ENCODE measurements at places on chromosomes 5 and 9.

DNA sequence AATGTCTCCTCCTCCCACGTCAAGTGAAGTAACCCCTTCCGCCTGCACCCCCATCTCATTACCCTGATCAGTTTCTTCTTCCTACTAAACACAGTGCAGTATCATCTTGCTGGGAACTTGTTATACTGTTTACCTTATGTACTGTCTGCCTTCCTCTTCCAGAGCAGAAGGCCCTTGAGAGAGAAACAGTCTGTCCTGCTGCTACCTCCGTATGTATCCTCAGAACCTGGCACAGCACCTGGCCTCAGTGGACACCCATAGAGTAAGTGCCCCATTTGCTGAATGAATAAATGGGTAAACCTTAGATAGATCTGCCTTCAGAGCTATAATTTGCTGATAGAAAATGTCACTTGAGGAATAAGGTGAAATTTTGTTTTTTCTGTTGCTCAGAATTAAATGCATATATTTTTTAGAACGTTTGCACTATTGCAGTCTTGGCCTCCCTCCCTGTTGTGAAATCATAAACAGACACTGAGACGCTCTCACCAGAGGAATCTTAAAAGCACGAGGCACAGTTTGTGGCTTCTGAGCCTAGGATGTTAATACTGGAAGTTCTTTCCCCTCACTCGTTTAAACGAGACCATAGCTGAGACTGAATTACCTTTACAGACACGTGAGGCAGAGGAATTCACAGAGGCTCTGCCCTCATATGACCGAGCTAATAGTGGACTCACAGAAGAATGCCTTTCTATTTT is 223.1 kb upstream of the DAP start:
- DNase-seq, result no peak

DNA sequence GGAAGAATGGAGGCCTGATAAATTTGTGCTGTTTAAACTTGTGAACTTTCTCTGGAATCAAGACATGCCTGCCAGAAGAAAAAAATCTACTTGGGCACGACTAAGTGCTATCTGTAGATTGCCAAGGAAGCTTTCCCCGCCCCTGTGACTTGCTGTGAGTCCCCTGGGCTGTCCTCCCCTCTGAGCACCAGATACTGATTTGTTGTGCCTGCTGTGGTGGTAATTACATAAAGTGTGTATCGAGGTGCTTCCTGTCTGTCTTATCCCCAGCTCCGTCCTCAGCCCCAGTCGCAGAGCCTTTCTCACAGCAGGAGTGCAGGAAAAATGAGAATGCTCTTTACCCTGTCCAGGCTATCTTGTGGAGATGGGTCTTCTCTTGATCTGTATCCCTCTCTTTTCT is 53.9 kb downstream of the TRIO start:
- no peak for DNase-seq

GRCh38 chr9:14346811-14347405 is 33.0 kb upstream of the NFIB start:
- DNase-seq, result no peak

DNA sequence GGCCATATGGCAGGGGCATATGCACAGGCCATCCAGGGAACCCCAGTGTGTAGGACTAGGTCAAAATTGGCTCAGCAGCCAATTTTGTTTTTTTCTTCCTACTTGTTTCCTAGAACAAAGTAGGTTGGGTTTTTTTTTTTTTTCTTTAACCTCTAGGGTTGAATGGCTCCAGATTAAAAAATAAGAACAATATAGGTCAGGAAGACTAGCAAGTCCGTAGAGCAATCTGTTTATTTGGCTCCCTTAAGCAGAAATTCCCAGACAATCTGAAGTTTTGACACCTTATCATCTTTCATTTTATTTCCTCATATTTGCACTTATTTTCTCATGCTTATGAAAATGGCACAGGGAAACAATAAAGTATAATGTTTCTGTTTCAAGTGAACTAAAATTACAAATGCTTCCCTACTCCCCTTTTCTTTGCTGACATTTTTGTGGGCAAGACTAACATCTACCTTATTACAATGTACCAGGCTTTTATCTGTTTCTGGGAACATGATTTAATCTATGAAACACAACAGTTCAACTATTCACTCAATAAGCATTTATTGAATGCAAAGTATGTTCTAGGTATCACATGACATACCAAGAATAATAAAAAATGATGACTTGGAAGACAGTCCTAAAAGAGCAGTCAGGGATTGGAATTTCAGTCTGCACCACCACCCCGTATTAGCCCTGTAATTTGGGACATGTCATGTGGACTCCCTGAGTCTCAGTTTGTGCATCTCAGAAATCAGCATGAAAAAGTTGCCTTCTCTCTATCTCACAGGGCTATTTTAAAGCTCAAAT is 30.5 kb downstream of the TLR4 start:
- no peak for DNase-seq

DNA sequence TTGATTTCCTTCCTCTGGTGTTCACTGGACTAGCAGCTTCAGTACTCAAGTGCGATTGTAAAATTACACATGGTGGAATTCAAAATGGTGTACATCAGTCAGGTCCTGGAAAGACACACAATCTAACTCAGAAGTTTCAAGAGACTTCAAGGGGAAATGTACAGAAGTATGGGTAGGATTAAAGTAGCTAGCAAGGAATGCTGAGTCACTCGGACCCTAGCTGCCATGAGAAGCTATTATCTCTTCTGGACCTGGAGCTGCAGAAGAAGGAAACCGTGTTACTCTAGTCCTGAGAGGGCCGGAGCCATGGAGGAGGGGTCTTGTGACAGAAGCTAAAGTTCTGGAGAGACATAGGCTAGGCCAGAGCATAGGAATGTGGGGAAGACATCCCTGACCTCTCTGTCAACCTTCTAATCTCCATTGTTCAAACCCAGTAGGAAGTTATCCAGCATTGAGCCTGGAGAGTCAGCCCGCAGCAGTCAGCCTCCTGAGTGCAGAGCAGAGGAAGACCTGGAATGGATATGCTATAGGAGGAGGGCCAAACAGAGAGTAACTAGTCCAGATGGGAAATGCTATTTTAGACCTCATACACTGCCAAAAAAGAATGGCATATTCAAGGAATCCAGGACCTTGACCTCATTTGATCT is 84.3 kb downstream of the GHR start:
- no peak for DNase-seq

DNA sequence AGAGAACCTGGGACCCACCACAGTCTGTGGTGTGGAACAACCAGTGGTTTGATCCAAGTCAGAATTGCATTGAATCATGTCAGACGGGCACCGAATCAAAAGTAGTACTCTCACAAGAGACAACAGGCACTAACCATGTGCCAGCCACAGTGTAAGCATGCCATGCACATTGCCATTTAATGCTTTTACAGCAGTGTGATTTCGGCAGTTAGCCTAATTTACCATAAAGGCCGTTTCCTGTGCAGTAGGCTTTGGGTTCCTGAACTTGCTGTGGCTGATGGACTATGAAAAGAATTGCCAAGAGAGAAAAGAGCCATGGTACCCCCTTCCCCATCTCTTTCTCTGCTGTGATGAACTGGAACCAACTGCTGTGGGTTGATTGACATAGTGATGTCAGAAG is 540.6 kb downstream of the EBF1 start:
- no peak for DNase-seq

- no peak for DNase-seq
Measured at GRCh38 chr9:108217431-108218349, 638.1 kb downstream of the ACTL7B start.

- no peak for DNase-seq
Measured at GRCh38 chr9:35277628-35278359, 116.0 kb downstream of the UNC13B start.

GRCh38 chr5:53109056-53109442 is 508 bp downstream of the MOCS2 start:
- DNase-seq, result no peak

GRCh38 chr5:132489051-132489770 is 1.4 kb downstream of the IRF1 start:
- DNase-seq, result no peak
